NCI-H187 treated with DMSO at 0.1 percent for 48 hours (cell line): ENCODE measurements at places on chromosomes 2 and 18.

- DNase-seq = no peak
These were observed 134.0 kb upstream of the LYPD1 start for GRCh38 chr2:132804051-132804450.

- DNase-seq = no peak
These were observed 14.5 kb upstream of the SLC8A1 start for GRCh38 chr2:40466332-40466906.

DNA sequence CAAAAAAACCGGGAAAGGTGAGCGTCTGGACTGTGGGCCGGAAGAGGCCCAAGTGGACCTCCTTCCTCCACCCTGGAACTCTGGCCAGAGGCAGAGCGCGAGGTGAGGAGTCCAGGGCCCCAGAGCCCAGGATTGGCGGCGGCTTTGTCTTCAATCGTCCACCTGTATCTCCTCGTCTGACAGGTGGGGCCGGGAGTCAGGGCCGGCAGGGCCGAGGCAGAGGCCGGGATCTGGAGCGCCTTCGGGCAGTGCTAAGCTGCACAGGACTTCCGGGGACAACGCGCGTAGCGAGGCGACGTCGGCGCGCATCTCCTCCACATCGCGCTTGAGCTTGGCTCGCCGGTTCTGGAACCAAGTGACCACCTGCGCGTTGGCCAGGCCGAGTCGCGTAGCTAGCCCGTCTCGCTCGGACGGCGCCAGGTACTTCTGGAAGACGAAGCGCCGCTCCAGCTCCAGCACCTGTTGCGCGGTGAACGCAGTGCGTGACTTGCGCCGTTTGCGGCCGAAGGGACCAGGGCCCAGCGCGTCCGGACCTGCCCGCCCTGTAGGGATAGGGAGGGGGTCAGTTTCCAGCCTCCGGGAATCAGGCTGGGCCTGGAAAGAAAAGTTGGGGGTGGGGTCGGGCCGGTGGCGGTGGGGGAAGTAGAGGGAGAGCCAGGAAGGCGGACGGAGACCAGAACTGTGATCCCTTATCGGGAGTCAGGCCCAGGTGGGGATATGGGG lies 1.5 kb downstream of the LBX2 start:
- DNase-seq = no peak

DNA sequence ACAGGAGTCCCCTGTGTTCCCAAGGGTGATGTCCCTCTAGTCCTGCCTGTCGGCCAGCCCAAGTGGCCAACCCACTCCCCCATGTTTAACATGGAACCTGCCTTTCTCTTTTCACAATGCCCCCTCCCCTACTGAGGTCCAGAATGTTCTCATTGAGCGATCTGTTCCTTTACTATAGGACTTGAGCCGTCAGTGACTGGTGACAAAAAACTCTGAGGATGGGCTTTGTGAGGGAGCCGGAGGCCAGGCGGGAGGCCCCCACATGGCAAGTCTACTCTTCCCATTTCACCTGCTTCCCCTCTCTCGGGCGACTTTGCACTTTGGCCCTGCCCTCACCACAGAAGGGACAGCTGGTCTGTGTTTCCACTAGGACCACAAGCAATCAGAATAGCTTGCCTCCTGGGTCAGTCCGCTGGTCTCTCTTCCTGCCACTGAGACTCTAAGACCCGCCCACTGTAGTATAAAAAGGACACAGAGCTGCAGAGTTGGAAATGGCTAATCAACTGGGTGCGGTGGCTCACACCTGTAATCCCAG lies 146.5 kb upstream of the RAB12 start:
- DNase-seq = no peak

DNA sequence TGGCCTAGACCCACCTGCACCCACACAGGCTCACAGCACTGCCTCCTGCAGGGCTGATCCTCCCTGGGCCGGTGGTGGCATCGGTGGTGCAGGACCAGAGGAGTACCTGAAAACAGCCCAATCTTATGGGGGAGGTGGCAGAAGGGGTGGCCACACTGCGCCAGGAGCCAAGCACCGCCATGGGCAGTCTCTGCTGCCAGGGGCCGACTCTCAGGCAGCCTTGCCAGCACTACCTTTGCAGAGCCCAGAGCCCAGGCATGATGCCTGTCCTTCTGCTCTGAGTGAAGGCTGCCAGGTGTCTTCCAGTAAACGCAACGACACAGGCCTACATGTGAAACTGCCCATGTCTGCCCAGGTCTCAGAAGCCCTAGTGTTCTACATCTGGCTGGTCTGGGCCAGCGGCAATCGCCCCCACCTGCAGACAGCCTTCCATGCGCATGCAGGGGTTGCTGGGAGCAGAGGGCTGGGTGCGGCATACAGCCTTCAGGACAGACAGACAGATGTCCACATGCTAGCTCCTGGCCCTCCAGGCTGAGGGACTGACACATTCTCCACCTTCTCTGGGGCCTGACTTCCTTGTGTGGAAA lies 6.8 kb downstream of the HS6ST1 start:
- no peak for DNase-seq

- DNase-seq = no peak
These were observed 5.3 kb upstream of the PAX3 start for GRCh38 chr2:222303828-222304736.

DNA sequence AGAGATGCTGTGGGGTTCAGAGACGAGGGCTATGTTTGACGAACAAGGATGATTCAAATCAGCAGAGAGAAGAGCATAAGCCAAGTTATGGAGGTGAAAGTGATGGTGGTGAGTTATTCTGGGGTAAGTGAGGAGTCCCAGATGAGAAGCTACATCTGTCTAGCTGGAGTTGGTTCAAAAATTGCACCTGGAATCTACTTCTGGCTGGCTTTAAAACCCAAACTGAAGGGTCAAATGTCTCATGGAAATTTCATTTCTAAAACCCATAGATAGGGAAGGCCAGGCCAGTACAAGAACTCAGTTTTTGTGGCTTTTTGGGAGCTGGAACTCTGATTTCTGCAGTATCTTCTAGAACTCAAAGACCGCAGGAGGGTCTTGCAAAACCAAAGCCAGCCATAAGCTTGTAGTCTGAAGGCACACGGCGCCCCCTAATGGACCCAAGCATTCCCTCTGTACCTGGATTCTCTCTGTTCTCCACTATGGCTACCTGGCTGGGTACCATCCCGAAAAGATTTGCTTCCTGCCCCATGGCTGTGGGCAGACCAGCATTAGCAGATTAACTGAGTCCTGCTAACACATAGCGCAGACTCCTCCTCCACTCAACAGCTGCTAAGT lies 229.1 kb upstream of the SLC14A2 start:
- DNase-seq = no peak

- DNase-seq = no peak
These were observed 29.4 kb upstream of the NCOA1 start for GRCh38 chr2:24461685-24462084.

DNA sequence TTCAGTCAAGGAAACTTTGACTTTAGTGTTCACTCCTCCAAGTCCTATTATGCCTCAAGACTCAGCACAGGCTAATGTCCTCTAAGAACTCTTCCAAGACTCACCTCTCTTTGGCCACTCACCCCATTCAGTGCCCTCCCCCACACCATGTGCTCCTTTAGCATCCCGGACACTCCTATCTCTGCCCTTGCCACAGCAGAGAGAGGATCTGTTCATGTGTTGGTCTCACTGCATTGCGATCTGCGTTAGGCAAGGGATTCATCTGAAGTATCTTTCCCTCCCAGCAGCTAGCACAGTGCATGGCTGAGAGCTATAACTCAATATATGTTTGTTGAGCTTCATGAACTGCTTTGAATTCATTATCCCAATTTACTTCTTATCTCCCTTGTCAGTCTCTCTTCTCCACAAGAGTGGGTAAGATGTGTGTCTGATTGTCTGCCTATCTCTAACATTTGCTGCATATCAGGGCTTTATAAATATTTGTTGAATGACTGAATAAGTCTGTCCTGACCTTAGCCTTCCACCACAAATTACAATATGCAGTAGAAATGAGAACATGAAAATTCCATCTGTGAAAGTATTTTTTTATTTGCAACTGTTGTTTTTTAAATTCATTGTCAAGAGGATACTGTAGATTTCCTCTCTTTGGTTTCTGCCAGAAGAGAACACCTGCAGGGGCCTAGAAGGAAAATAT lies 179.9 kb upstream of the NCKAP5 start:
- no peak for DNase-seq

DNA sequence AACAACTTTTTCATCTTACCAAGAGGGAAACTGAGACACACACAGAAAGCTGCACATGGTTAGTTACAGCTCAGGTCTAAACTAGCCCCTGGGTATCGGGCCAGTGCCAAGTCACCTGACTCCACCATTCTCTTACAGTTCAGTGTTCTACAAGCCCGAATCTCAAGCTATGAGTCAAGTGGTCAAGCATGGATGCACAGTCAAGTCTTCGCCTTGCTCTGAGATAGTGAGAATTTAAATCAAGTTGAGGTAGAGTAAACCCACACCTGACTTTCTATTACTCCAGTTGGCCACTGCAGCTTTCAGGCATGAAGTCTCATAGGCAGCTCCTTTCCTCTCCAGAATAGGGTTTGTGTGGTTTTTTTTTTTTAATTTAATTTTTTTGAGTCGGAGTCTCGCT lies 34.5 kb upstream of the ARL5A start:
- peak; percentile 74 for DNase-seq

- DNase-seq = no peak
These were observed 65.0 kb downstream of the SCG2 start for GRCh38 chr2:223537115-223537514.

DNA sequence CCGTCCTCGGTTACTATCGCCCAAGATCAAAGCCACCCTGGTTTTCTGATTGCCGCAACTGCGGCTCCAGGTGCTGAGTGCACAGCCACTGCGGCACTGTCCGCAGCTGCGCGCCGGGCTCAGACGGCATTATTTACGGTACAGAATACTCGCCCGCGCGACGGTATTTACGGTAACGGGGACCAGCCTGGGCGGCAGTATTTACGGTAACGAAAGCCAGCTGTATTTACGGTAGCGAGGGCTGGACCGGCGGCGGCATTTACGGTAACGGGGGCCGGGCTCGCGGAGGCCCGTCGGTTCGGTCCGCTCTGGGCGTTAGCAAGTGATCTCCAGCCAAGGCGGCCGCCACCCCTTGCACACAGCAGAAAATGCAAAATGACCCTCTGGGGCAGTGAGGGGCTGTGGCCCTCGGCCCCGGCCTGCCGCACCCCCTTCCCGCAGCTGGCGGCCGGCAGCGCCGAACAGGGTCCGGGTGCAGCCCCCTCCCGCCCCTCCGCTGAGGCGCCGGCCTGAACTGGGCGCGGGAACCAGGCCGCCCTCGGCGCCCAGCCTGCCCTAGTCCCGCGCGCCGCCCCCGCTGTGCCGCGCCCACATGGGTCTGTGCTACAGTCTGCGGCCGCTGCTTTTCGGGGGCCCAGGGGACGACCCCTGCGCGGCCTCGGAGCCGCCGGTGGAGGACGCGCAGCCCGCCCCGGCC lies at the start of gene GNAL:
TSS of gene GNAL (plus strand) at position 293 of the 697 bp plus-strand sequence. CDS start at position 593, 300 bp downstream.
- DNase-seq = peak; percentile 13

DNA sequence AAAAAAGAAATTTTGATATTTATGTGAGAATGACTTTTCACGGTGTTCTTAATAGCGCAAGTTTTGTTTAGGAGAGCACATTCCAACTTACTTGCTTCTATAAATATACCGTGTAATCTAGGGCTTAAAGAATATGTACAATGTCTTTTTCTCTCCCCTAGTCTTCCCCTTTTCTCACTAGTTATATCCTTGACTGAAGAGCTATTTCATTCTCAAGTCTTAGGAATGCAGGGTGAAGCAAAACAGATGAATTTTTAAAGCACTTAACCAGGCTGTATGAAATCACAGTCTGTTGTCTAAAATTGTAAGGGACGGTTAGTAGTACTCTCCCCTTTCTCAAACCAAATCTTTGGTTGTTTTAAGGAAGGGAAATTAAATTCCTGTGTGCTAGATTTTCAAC lies 29.6 kb upstream of the SLC30A6 start:
- DNase-seq = no peak

DNA sequence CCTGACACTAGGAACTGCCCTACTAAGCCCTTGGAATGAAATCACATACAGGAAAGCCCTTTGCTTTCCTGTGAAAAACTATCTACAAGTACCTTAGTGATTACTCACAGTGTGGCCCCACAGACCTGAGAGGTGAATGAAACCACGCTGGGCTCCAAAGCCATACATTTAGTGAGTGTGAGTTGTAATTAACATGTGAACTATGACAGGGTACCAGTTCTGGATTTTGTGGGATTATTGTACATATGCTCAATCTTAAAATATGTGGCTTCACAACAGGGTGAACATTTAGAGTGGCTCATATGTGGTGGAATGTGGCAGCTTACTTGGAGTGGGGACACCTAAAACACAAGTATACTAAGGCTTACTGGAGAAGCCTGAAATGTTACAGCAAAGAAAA lies 12.3 kb downstream of the KCTD1 start:
- no peak for DNase-seq

DNA sequence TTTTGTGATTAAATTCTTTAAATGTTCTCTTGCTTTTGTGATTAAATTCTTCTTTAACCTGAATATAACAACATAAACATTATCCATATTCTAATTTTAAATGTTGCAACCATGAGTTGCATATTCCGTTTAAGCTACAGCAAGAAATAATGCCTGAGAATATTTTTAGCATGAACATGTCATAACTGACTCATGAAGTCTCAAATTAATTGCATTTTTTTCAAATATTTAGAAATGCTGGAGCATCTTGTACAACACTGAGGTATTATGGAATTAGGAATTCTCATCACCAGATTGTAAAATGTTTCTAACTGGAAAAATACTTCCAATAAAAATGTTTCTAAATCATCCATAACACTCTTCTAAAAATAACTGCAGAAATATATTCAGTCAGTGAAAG lies 14.7 kb downstream of the ROCK2 start:
- no peak for DNase-seq

DNA sequence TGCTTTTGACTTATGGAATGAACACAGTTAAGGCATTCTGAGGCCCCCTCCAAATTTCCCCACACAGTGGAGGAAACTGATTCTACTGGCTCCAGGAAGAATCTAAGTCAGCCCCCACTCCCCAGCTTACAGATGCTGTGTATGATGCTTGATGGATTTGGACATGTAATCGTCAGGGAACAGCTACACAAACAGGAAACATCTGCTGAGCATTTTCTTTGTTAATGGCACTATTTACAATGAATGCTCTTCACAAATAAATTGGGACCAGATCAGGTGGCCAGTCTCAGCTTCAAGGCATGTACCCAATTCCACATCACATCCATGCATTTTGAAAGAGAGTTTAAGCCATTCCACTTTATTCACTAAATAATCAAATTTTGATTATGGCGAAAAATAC lies 562.3 kb downstream of the SOX11 start:
- no peak for DNase-seq

- no peak for DNase-seq
These were observed 885.0 kb downstream of the SLC4A3 start for GRCh38 chr2:220512419-220512818.

GRCh38 chr2:120561379-120562035 lies 174.2 kb upstream of the GLI2 start:
- no peak for DNase-seq

- no peak for DNase-seq
These were observed 1.6 kb upstream of the PUM2 start for GRCh38 chr2:20352230-20352578.

- no peak for DNase-seq
These were observed 67.7 kb downstream of the EDAR start for GRCh38 chr2:108921096-108922030.

- DNase-seq = no peak
These were observed 20.2 kb downstream of the TWIST2 start for GRCh38 chr2:238868067-238868524.
